GM13976 (cell line): ENCODE measurements at places on chromosomes 12 and 14.

DNA sequence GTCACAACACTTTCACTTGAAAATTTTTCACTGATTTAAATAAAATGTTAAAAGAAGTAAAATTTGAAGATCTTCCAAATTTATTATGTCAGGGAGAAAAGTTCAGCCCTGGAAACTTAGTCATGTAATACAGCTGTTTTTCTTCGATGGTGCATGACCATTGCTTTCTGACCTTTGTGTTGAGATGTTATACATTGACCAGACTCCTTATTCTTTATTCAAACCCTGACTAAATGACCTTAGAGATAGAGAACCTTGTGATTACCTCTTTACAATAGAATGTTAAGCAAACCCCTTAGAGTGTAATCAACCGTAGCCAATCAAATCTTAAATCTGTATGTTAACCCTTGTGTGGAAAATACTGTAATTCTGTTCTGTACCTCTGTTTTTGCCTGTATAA lies 34.5 kb downstream of the PLCZ1 start:
- DNase-seq, result no peak

- DNase-seq, result no peak
Measured at GRCh38 chr12:79442396-79442795, 248.4 kb downstream of the PAWR start.

- no peak for DNase-seq
Measured at GRCh38 chr12:70543444-70543843, 93.8 kb downstream of the PTPRB start.

DNA sequence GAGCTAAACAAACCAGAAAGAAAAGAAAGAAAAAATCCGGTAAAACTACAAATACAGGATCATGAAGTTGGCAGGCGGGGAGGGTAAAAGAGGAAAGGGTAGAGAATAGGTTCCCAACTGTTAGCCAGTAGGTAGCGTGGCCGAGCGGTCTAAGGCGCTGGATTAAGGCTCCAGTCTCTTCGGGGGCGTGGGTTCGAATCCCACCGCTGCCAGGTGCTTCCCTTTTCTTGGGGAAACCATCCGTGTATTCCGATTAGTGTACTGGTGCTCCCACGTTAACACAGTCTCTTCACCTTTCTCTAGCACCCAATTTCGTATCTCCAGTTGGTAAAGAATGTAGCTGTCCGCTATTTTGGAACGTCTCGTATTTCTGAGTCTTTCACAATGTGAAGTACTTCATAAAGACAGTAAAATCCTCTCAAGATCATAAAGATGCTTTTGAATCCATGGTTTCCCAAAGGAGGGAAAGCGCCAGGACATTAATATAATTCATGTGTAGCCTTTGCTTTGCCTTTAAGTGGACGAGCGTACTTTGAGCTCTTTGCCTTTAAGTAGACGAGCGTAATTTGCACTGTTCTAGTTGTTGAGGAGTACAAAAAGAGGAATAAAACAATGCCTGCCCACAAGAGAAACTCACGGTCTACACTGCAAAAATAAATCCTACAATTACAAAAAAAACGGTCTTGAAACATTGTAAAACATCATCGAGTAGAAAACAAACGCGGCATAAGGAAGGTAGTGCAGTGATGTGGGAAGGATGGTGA lies 19.0 kb upstream of the RNASE12 start:
- DNase-seq, result peak; percentile 56

DNA sequence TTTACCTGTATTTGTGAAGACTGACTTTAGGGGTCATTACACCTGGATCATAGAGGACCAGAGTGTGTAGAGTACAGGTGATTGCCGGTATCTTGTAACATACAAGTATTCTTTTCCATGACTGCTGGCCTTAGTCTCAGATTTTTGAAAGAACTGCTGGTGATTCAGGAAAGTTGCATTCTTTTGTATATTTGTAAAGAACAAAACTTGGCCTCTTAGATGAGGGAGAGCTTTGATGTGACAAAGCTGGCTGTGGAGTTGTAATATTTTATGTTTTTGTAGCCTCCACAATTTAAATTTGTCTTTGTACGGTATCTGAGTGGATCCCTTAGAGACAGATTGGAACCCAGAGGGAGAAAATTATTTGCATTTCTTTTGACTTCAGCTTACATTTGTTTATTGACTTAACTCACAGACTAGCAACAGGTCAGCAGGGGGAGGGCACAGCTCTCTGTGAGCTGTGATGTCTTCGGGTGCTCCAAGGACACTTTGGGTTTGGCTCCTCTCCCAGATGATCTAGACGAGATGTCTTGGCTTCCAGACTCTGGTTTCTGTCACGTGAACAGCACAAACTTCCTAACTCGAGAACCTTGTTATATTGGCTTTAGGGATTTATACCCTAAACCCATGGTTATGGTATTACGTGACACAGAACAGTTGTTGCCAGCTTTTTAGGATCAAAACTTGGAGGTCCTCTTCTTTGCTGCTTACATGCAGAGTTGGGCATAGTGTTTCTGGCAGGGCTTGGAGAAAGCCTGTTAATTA lies 65.9 kb downstream of the DAAM1 start:
- DNase-seq, result no peak

- no peak for DNase-seq
Measured at GRCh38 chr14:85079842-85080730, 449.9 kb upstream of the FLRT2 start.
